ENCODE measurements at places on chromosomes 7 and 10.
A peak's percentile ranks its signal among the peaks of the same experiment; 100 is the strongest.

DNA sequence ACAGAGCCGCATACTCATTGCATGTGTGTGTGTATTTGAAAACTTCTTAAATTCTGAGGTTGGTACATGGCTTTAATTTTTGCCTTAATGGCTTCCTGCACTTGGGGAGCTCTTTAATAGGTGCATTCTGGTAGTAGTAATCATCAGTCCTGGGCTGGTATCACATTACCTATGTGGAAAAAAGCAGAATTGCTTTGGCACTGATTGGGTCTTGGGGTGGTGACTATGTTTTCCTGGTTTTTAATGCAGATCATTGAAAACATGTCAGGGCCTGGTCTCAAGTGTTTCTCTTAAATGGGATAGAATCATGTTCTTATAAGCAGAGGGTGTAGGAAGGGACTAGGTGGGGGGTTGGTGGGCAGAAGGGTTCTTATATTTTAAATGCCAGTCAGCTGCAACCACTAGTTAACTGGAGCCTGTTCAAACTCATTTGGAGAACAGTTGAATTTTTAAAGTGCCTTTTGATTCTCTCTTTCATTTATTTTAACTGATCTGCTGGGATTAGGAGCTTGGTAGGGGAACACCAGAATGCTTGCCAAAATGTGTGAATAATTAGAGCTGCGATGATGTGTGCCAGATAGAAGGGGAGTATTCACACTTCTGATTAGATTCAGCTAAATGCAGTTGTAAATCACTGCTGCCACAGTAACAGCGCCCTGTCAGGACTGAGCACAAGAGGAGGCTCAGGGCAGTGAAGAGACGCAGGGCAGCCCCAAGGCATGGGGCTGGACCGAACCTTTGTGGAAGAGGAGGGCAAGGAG, 633.5 kb upstream of the GALNT17 start:
- no peak for DNase-seq

- DNase-seq = peak; percentile 76
Observed at GRCh38 chr10:48199580-48200377, 74.7 kb downstream of the FRMPD2 start.

DNA sequence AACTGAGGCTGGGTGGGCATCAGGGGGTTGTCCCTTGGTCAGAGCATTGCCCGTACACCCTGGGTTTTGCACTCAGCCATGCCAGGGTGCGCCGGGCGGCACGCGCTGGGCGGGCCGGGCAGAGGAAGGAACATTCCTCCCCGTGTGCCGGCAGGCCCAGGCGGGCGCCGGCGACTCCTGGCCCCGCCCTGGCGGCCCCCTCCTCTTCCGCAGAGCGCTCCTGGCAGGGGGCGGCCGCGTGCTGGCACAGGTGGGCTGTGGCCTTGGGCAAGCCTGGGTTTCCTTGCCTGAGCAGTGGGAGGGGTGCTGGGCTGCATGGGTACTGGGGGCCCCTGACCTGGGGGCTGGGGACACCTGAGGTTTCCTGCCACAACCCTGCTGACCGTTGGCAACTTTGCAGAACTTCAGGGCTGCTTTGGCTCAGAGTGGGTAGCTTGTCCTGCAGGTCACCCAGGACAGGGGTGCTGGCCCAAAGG, 3.9 kb downstream of the LFNG start:
- DNase-seq = no peak

GRCh38 chr7:27619492-27619891, 43.2 kb downstream of the HIBADH start:
- DNase-seq = no peak

DNA sequence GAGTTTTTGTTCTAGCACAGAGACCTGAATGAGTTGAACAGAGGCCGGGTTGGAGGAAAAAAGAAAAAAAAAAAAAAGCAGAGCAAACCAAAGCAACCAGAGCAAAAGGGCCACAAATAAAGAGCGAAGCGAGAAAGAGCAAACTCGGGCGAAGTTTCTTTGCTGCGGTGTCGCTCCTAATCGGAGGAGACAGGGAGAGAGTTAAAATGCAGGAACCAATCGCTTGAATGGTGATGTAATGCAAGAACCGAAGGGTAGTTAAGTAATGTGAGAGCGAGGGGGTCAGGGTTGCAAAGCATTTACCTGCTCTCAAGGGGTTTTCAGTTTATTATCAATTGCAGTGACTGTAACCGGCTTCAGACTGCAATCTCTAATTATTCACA, 271.7 kb downstream of the TRIL start:
- peak; percentile 71 for DNase-seq

All from HCEC 1CT (cell line).